ENCODE measurements at places on chromosomes 2 and 18. TPM values are rescaled to one million over a fixed set of nuclear protein-coding genes. Genes with fewer than 3 reads are reported as not detected.

DNA sequence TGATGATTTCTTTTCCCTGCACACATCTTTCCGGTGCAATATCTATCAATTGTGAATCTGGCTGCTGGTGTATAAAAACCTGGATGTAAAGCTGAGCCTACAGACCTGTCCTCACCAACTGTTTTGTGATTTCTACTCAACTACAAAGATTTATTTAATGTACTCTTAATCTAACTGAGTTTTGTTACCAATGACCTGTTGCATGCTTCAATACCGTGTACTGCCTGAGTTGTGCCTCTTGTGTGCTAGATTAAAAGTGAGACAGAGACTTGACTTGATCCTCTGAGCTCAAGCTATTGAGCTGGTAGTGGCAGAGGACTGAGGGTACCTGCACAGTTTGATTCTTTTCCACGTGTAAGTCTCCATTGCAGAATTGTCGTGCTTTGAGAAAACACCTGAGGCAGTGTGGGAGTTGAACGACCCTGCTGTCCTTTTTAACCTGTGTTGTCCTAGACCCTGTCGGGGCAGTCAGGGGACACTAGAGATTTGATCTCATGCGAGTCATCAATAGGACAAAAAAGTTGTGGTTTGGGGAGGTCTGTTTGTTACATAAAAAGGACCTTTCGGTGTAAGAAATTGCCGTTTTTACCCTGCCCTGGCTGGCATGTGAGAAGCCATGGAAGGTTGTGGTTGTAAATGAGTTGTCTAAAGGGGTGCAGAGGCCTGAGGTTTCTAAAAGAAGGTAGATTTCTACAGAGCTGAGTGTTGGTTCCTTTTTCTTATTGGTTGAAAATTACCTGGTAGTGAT, 231.3 kb downstream of the ALPK2 start:
- no peaks in the 10 kb centered on the region for H3K4me1 ChIP-seq
- no peak for DNase-seq
- no peak overlapping the region for H3K27ac ChIP-seq
- H3K36me3 ChIP-seq: no peaks in the 10 kb centered on the region
- H3K27me3 ChIP-seq: no peaks in the 10 kb centered on the region

DNA sequence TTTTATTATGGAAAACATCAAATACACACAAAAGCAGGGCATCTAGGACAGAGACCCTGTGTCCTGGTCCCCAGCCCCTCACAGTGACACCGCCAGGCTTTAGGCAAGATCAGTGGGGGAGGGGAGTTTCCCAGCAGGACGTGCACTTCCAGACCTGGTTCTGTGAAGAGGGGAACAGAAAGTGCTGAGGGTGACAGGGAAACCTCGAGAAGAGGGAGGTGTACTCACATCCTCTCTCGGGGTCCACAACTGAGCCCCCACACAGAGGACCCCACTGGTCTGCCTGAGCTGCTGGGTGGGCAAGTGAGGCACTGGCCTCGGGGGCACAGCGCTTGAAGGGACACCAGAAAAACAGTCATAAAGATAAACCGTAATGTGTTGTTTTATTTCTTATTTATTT, 4.4 kb upstream of the GPR35 start:
- no peak overlapping the region for H3K27ac ChIP-seq
- H3K4me3 ChIP-seq: no peak overlapping the region
- H3K27me3 ChIP-seq: no peaks in the 10 kb centered on the region
- no peak for DNase-seq
- H3K36me3 ChIP-seq: no peaks in the 10 kb centered on the region
- H3K4me1 ChIP-seq: no peaks in the 10 kb centered on the region

GRCh38 chr2:56266761-56267414, 83.1 kb downstream of the CCDC85A start:
- no peaks in the 10 kb centered on the region for H3K36me3 ChIP-seq
- no peaks in the 10 kb centered on the region for H3K27me3 ChIP-seq
- no peak overlapping the region for H3K27ac ChIP-seq
- no peak for DNase-seq
- H3K4me3 ChIP-seq: no peak overlapping the region

GRCh38 chr18:74862094-74862493, 264.4 kb downstream of the ZNF407 start:
- no peak overlapping the region for H3K4me3 ChIP-seq
- no peak overlapping the region for H3K27ac ChIP-seq
- H3K27me3 ChIP-seq: no peaks in the 10 kb centered on the region
- no peaks in the 10 kb centered on the region for H3K36me3 ChIP-seq

Gene RND3
- total RNA-seq: 15.0 TPM
